Activated naive CD8-positive, alpha-beta T cell treated with anti-CD3 and anti-CD28 coated beads for 36 hours (primary cell): ENCODE measurements at places on chromosomes 12 and 14. TPM values are rescaled to one million over a fixed set of nuclear protein-coding genes. Genes with fewer than 3 reads are reported as not detected.

The RAPGEF3 gene
- total RNA-seq = 0.54 TPM

DNA sequence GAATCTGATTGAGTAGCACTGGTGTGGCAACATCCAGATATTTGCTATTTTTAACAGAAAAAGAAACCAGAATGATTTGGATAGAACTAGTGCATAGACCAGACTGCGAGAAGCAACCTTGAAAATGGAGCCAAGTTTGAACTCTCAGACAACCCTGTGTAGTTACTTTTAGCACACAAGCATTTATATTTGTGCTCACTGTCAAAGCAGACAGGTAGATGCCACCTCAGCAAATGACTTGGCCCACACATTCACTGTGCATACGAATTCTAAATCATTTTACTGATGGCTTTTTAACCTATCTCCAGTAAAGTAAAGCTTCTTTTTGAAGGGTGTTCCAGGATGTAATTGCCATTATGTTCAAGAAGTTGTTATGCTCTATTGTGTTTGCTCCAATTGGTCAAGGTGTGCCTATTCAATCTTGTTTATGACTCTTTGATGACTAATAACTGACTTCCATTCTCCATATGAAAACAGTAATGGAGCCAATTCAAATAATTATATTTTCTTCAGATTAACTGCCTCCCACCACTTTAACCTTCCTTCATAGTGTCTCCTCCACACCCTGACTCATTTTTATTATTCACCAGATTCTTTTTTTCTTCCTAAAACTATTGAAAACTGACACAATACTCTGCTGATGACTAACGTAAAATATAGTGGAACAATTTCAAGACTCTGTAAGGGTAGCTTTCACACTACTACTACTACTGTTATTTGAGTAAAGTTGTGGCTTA, 138.5 kb downstream of the CCER1 start:
- DNase-seq = no peak

The REM2 gene
- total RNA-seq = 0.19 TPM

- no peak for DNase-seq
Observed at GRCh38 chr12:127133675-127134335, 1133.2 kb upstream of the TMEM132C start.

DNA sequence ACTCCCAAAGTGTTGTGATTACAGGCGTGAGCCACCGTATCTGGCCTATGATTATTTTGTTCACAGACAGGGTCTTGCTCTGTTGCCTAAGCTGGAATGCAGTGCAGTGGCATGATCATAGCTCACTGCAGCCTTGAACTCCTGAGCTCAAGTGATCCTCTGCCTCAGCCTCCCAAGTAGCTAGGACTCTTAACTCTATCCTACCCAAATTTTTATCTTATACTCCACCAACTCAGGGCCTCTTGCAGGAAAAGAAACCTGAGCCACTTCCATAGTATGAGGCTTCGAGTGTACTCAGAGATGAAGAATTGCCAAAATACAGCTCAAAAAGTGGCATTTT, 828 bp downstream of the MMAB start:
- no peak for DNase-seq
